ENCODE measurements at places on chromosomes 11 and 22. TPM values are rescaled to one million over a fixed set of nuclear protein-coding genes. Genes with fewer than 3 reads are reported as not detected.

DNA sequence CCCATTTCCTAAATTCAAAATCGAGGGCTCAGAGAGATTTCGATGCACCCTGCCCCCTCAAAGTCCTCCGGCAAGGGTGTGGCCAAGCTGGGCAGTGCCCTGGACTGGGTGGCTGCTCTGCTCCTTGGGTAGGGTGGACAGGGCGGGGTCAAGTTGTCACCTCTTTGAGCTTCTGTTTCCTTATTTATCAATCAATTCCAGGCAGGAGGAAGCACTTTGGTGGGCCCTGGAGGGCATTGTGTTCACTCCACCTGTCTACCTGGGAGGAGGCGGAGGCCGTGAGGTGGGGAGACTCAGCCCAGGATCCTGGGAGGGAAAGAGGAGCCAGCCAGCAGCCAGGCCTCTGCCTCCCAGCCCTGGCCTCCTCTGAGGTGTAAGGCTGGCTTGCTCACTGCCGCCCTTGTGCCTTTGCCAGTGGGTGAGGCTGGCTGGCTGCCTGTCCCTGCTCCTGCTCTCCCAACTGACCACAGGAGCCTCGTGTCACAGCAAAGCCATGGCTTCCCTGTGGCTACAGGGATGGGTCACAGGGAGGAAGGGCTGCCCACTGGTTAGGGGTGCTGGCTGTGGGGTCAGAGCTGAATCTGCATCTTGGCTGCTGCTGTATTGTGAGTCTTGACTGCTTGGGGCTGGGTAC is 25.5 kb upstream of the SHISAL1 start:
- no peaks in the 10 kb centered on the region for H3K36me3 ChIP-seq
- H3K4me3 ChIP-seq, result no peak overlapping the region
- H3K27ac ChIP-seq, result no peak overlapping the region
- no peaks in the 10 kb centered on the region for H3K27me3 ChIP-seq
- peaks cover 3% of the 10 kb centered on the region for H3K4me1 ChIP-seq
- no peak for DNase-seq

DNA sequence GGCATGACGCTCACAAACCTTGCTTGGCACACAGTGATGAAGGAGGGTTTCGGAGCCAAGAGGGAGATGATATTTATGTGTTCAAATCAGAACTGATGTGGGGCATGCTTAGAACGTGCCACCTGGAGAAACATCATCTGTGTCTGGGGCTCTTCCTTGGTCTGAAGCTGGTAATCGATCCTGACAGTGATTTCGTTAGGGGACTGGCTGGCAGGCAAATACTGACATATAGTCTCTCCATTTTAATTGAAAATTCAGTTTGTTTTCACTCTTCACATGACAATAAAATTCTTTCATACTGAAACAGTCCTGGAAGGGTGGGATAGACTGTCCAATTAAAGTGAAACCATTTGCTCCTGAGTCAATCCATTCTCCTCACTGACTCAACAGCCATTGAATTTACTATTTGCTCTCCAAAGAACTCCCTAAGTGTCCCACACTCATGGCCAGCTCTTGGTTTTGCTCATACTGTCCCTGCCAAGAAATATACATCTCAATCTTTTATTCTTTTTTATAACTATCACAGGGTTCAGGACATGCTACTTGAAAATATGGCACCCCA is 134.8 kb downstream of the TRPC6 start:
- no peak overlapping the region for H3K4me3 ChIP-seq
- no peak for DNase-seq
- no peaks in the 10 kb centered on the region for H3K36me3 ChIP-seq

- no peaks in the 10 kb centered on the region for H3K36me3 ChIP-seq
- DNase-seq, result no peak
- H3K4me1 ChIP-seq, result no peaks in the 10 kb centered on the region
- no peak overlapping the region for H3K27ac ChIP-seq
- H3K27me3 ChIP-seq, result peaks cover 23% of the 10 kb centered on the region
Measured at GRCh38 chr11:19508165-19508564, 204.5 kb upstream of the NAV2 start.

DNA sequence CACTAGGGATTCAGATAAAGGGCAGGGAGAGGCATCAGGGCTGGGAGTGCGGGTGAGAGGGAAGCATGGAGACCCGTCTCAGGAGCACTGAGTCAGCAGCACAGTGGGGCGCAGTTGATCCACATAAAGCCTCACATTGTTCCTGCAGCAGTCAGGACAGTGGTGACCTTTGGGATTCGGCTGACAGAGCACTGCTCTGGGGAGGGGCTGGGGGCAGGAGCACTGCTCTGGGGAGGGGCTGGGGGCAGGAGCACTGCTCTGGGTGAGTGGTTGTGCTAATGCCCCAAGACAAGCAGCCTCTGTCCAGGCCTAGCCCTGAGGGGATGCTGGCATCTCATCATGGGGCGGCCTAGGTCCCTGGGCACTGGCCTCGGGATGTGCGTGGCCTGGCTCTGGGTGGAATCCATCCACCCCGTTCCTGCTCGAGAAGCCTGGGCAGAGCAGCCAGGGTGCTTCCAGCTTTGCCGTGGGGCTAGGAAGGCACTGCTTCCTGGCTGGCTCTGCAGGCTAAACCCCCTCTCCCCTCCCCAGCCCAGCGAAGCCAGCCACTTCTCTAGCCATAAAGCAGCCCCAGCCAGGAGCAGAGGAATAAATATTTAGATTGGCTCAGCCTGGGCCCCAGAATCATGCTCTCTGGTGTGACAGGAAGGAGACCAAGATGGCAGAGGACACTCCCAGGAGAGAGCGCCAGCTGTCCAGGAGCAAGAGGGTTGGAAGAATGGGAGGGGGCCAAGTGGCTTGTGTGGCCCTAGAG is 7.3 kb downstream of the OAF start:
- peaks cover 6% of the 10 kb centered on the region for H3K4me1 ChIP-seq
- H3K27me3 ChIP-seq, result no peaks in the 10 kb centered on the region
- H3K27ac ChIP-seq, result no peak overlapping the region
- no peak overlapping the region for H3K4me3 ChIP-seq
- H3K36me3 ChIP-seq, result no peaks in the 10 kb centered on the region

DNA sequence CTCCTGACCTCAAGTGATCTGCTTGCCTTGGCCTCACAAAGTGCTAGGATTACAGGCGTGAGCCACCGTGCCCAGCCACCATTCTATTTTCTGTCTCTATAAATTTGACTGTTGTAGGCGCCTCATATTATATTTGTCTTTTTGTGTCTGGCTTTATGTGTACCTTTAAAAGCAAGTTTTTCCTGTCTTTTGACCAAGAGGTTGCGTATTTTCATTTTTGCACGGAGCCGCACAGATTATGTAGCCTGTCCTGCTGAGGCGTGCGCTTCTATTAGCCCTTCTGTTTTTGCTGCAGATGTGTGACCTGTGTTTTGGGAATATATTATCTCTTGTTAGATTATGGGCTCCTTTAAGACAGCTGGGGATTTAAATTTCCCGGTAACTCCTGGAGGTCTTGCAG is 40.4 kb upstream of the WEE1 start:
- no peaks in the 10 kb centered on the region for H3K36me3 ChIP-seq
- no peak overlapping the region for H3K4me3 ChIP-seq
- no peaks in the 10 kb centered on the region for H3K27me3 ChIP-seq

- no peak overlapping the region for H3K27ac ChIP-seq
- H3K4me3 ChIP-seq, result no peak overlapping the region
- H3K36me3 ChIP-seq, result no peaks in the 10 kb centered on the region
- H3K27me3 ChIP-seq, result no peaks in the 10 kb centered on the region
- DNase-seq, result no peak
Measured at GRCh38 chr11:34928268-34928959, 12.0 kb downstream of the PDHX start.

DNA sequence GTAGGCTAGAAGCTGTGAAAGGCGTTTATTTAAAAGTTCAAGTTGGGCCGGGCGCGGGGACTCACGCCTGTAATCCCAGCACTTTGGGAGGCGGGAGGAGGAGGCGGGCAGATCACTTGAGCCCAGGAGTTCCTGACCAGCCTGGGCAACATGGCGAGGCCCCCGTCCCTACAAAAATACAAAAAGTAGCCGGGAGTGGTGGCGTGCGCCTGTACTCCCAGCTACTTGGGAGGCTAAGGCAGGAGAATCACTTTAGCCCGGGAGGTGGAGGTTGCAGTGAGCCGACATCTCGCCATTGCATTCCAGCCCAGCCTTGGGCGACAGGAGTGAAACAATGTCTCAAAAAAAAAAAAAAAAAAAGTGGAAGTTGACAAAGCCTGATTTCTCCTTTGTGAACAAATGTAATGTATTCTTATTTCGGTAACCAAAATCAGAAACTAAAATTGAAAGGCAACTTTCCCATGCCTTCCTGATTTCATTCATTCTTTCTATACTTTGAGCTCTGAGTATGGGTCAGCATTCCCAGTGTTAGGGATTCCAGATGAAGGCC is 825 bp downstream of the PTPMT1 start:
- H3K4me3 ChIP-seq, result peak overlapping the region; percentile 87
- no peaks in the 10 kb centered on the region for H3K27me3 ChIP-seq
- H3K27ac ChIP-seq, result peak overlapping the region; percentile 79
- no peak for DNase-seq
- H3K36me3 ChIP-seq, result peaks cover 21% of the 10 kb centered on the region

- H3K36me3 ChIP-seq, result no peaks in the 10 kb centered on the region
- H3K27me3 ChIP-seq, result no peaks in the 10 kb centered on the region
- H3K4me3 ChIP-seq, result no peak overlapping the region
- no peak overlapping the region for H3K27ac ChIP-seq
Measured at GRCh38 chr22:33865996-33866395, 54.3 kb downstream of the LARGE1 start.

GRCh38 chr11:10208131-10208575 is 85.9 kb downstream of the SBF2 start:
- H3K27ac ChIP-seq, result no peak overlapping the region
- no peak overlapping the region for H3K4me3 ChIP-seq
- no peaks in the 10 kb centered on the region for H3K4me1 ChIP-seq

DNA sequence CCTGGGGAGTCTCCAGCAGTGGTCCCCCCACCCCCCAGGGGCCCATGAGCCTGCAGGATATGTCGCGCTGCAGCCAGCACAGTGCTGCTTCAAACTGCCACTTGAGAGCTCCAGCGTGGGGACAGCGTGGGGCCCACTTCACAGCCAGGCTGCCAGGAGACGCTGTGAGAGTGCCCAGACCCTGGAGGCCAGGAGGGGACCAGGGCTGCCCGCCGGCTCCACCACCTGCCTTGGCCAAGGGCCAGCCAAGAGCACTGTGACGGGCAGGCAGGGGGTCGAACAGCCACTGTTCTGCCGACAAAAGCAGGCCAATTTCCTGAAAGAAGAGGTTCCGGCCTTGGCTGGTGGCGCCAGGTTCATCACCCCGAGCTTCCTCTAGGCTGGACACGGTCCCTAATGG is 60.2 kb downstream of the FLRT1 start:
- no peaks in the 10 kb centered on the region for H3K27me3 ChIP-seq
- no peak for DNase-seq
- no peaks in the 10 kb centered on the region for H3K36me3 ChIP-seq
- H3K4me1 ChIP-seq, result no peaks in the 10 kb centered on the region

GRCh38 chr22:37484480-37485394 is 1.4 kb downstream of the MFNG start:
- peak overlapping the region; percentile 98 for H3K27ac ChIP-seq
- DNase-seq, result peak; percentile 84
- peaks cover 55% of the 10 kb centered on the region for H3K4me1 ChIP-seq
- H3K4me3 ChIP-seq, result peak overlapping the region; percentile 89

The OR51E2 gene
- not detected for total RNA-seq

DNA sequence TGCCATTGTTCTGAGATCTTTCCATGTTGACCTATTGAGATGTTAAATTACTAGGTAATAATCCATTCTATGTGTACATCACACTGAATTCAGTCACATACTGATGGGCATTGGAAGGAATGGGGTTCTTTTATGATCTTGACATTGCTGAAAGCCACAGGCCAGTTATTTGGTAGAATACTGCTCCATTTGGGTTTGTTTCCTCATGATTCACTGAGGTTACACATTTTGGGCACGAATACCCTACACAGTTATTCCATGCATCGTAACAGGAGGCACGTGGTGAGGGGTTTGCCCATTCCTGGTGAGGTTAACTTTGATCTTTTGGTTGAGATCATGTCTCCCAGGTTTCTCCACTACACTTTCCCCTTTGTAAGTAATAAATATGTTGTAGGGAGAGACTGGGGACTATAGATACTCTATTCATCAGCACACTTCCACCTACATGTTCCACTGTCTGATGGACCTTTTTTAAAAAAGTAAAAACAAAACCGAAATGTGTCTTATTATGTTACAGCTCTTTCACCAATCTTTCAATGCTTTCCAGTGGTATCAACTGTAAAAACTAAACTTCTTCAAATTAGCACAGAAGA is 12.0 kb upstream of the FOLR1 start:
- H3K4me1 ChIP-seq, result peaks cover 8% of the 10 kb centered on the region
- no peak for DNase-seq
- no peaks in the 10 kb centered on the region for H3K36me3 ChIP-seq
- no peak overlapping the region for H3K27ac ChIP-seq

DNA sequence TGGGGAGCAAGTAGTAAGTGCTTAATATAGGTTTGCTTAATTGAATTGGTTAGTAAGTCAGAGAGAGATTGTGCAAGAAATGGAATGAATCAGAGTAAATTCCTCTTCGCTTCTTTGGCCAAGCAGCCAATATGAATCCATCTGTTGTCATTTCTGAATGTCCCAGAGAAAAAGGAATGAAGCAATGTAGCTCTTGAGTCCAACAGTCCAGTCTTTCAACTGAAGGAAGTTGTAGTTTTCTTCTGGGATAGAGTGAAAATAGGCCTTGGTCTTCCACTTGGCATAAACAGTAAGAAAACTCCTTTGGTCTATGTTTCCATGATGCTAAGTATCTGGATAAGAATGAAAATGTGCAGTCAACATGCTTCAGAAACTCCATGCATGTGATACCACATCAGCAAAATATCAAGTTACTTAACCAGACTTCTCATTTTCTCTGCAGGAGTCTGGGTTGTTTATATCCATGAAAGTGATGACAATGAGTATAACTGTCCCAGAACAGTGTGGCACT is 1.8 kb upstream of the FIBIN start:
- no peak overlapping the region for H3K27ac ChIP-seq
- H3K4me3 ChIP-seq, result no peak overlapping the region
- no peaks in the 10 kb centered on the region for H3K36me3 ChIP-seq
- no peaks in the 10 kb centered on the region for H3K4me1 ChIP-seq
- no peak for DNase-seq

The GGT5 gene
- total RNA-seq, result not detected

DNA sequence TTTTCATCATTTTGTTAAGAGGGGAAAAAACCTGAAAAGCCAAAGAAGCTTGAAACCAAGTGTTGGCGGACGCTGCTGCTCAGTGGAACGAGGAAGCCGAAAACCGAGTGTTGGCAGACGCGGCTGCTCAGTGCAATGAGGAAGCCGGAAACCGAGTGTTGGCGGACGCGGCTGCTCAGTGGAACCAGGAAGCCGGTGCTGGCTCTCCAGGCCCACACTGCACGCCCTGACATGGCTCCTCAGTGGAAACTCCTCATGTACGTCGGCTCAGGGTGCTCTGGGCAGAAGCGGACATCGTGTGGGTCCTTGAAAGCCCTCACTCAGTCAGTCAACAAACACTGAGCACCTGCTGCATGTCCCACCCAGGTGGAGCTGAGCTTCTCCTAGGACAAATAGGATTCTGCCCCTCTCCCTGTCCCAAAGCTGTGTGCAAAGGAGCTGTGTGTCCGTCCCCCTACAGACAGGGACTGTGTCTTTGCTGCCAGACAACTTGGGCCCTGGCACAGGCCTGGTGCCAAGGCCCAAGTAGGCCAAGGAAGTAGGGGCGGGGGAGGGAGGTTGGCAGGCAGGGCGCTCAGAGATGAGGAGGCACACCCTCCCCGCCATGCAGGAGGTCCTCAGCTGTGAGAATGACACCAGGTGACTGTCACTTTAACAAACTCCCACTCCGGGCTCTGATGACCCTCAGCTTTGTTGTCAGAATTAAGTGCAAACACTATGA is 37.3 kb downstream of the PHF21B start:
- peak; percentile 8 for DNase-seq
- no peaks in the 10 kb centered on the region for H3K36me3 ChIP-seq
- H3K27ac ChIP-seq, result peak overlapping the region; percentile 51
- peaks cover 15% of the 10 kb centered on the region for H3K27me3 ChIP-seq
- peak overlapping the region; percentile 18 for H3K4me3 ChIP-seq

Data from activated naive CD8-positive, alpha-beta T cell treated with anti-CD3 and anti-CD28 coated beads for 36 hours (primary cell).